ENCODE measurements at places on chromosomes 3 and 15. TPM values are rescaled to one million over a fixed set of nuclear protein-coding genes. Genes with fewer than 3 reads are reported as not detected.
A peak's percentile ranks its signal among the peaks of the same experiment; 100 is the strongest.

DNA sequence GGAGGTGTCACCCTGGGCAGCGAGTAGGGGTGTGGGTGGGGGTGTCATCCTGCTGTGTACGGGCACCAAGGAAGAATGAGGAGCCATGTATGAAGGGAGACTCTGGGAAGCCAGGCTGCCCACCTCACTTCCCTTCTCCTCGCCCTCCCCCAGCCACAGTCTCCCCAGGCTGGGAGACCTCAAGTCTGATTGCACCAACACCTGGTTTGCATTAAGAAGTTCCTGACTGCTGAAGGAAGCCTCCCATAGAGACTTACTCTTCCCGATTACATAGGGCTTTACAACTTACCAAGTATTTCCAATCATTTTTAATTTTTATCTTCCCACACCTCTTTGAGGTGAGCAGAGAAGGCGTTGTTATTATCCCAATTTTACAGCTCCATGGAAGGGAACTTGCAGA lies 29.5 kb upstream of the SMAD3 start:
- H3K36me3 ChIP-seq = no peaks in the 10 kb centered on the region
- DNase-seq = no peak
- H3K4me1 ChIP-seq = no peaks in the 10 kb centered on the region

GRCh38 chr15:71136793-71137518 lies 21.7 kb downstream of the THSD4 start:
- no peaks in the 10 kb centered on the region for H3K36me3 ChIP-seq
- no peak for DNase-seq
- H3K27ac ChIP-seq = no peak overlapping the region
- no peaks in the 10 kb centered on the region for H3K27me3 ChIP-seq
- peaks cover 7% of the 10 kb centered on the region for H3K4me1 ChIP-seq
- no peak overlapping the region for H3K4me3 ChIP-seq

DNA sequence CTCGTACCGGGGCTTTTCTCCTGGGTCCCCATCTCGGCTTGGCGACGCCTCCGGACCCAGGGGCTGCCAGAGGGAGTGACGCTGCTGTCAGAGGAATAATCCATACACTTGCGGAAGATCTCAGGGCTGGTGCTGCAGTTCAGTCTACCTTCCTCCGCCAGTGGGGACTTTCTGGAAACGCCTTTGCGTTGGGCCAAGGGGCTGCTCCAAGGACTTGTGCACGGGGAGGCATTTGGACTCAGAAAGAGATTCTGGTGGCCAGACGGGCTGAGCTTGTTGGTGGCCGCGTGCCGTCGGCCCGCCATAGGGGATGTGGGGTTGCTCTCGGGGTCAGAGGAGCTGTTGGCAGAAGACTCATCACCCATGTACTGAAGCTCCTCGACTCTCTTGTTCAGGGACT lies 21.8 kb downstream of the LARP6 start:
- H3K4me1 ChIP-seq = no peaks in the 10 kb centered on the region
- H3K36me3 ChIP-seq = peaks cover 18% of the 10 kb centered on the region
- no peaks in the 10 kb centered on the region for H3K27me3 ChIP-seq
- no peak for DNase-seq

GRCh38 chr3:58628823-58629562 lies 37.6 kb downstream of the FAM3D start:
- H3K27ac ChIP-seq = no peak overlapping the region
- H3K4me3 ChIP-seq = no peak overlapping the region
- H3K4me1 ChIP-seq = peaks cover 17% of the 10 kb centered on the region
- H3K36me3 ChIP-seq = no peaks in the 10 kb centered on the region

- peak; percentile 71 for DNase-seq
- no peaks in the 10 kb centered on the region for H3K36me3 ChIP-seq
- H3K4me3 ChIP-seq = peak overlapping the region; percentile 81
- no peaks in the 10 kb centered on the region for H3K27me3 ChIP-seq
- H3K27ac ChIP-seq = peak overlapping the region; percentile 92
These were observed 452 bp downstream of the BBX start for GRCh38 chr3:107523289-107523538.

- no peaks in the 10 kb centered on the region for H3K36me3 ChIP-seq
- DNase-seq = no peak
- no peak overlapping the region for H3K27ac ChIP-seq
- no peak overlapping the region for H3K4me3 ChIP-seq
- peaks cover 2% of the 10 kb centered on the region for H3K27me3 ChIP-seq
- no peaks in the 10 kb centered on the region for H3K4me1 ChIP-seq
These were observed 28.0 kb upstream of the ATG7 start for GRCh38 chr3:11244121-11244677.

- DNase-seq = no peak
- H3K4me1 ChIP-seq = peaks cover 9% of the 10 kb centered on the region
- H3K36me3 ChIP-seq = no peaks in the 10 kb centered on the region
- no peaks in the 10 kb centered on the region for H3K27me3 ChIP-seq
- peak overlapping the region; percentile 80 for H3K27ac ChIP-seq
These were observed 2.2 kb downstream of the TGFBR2 start for GRCh38 chr3:30608598-30608947.

DNA sequence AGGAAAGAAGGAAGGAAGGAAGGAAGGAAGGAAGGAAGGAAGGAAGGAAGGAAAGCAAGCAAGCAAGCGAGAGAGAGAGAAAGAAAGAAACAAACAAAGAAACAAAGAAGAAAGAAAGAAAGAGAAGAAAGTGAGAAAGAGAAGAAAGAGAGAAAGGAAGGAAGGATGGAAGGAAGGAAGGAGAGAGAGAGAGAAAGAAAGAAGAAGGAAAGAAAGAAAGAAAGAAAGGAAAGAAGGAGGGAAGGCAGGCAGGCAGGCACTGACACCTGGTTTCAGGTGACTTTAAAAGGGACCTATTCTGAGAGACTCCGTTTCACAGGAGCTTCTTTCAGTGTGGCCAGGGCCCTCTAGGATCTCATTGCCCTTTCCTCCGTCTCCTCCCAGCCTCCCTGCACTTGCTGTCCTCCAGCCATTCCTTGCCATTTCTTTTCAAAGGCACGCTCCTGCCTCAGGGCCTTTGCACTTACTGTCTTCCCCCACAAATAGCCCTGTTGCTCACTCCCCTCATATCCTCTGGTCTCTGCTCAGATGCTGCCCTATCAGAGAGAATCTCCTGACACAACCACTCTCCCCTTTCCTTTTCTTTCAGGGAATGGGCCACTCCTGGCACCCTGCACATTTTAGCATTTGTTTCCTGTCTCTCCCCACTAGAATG lies 31.5 kb downstream of the IL12A start:
- H3K4me3 ChIP-seq = no peak overlapping the region
- no peak for DNase-seq
- H3K27me3 ChIP-seq = no peaks in the 10 kb centered on the region
- no peaks in the 10 kb centered on the region for H3K36me3 ChIP-seq
- H3K27ac ChIP-seq = no peak overlapping the region

SPTSSB gene
- total RNA-seq = not detected

GRCh38 chr3:52140769-52141168 lies 13.5 kb downstream of the POC1A start:
- DNase-seq = no peak
- H3K27me3 ChIP-seq = no peaks in the 10 kb centered on the region
- H3K4me3 ChIP-seq = no peak overlapping the region
- H3K36me3 ChIP-seq = no peaks in the 10 kb centered on the region
- no peak overlapping the region for H3K27ac ChIP-seq
